ENCODE measurements at places on chromosomes 7 and 10. TPM values are rescaled to one million over a fixed set of nuclear protein-coding genes. Genes with fewer than 3 reads are reported as not detected.

ZMIZ2 gene
- total RNA-seq = 9.0 TPM

IFIT3 gene
- 22.5 TPM for total RNA-seq

AOAH gene
- not detected for total RNA-seq

STK31 gene
- total RNA-seq = not detected

ZNHIT1 gene
- total RNA-seq = 146 TPM

NPFFR1 gene
- total RNA-seq = not detected

ENO4 gene
- total RNA-seq = 0.17 TPM

BHLHA15 gene
- total RNA-seq = 0.26 TPM

NODAL gene
- total RNA-seq = not detected

WEE2 gene
- not detected for total RNA-seq

TRPV5 gene
- total RNA-seq = not detected

CLRN3 gene
- not detected for total RNA-seq

IL15RA gene
- 12.5 TPM for total RNA-seq

PKD2L1 gene
- total RNA-seq = not detected

BEND7 gene
- 0.43 TPM for total RNA-seq

ZNF727 gene
- not detected for total RNA-seq
